ENCODE measurements at places on chromosomes 4 and X. TPM values are rescaled to one million over a fixed set of nuclear protein-coding genes. Genes with fewer than 3 reads are reported as not detected.

Gene F8A2
- total RNA-seq: not detected

Gene TMEM154
- 32.2 TPM for total RNA-seq

Gene SLC49A3
- total RNA-seq: 0.30 TPM

Gene ANAPC10
- total RNA-seq: 20.2 TPM

Gene ARFIP1
- total RNA-seq: 18.2 TPM

Gene XPNPEP2
- 1.3 TPM for total RNA-seq

Gene SORBS2
- total RNA-seq: not detected

Gene CHIC1
- 6.0 TPM for total RNA-seq
